ENCODE measurements at places on chromosomes 3 and 15. TPM values are rescaled to one million over a fixed set of nuclear protein-coding genes. Genes with fewer than 3 reads are reported as not detected.

- H3K27ac ChIP-seq = no peak overlapping the region
- no peaks in the 10 kb centered on the region for H3K27me3 ChIP-seq
- no peak for DNase-seq
These were observed 19.7 kb upstream of the MFGE8 start for GRCh38 chr15:88932875-88933330.

DNA sequence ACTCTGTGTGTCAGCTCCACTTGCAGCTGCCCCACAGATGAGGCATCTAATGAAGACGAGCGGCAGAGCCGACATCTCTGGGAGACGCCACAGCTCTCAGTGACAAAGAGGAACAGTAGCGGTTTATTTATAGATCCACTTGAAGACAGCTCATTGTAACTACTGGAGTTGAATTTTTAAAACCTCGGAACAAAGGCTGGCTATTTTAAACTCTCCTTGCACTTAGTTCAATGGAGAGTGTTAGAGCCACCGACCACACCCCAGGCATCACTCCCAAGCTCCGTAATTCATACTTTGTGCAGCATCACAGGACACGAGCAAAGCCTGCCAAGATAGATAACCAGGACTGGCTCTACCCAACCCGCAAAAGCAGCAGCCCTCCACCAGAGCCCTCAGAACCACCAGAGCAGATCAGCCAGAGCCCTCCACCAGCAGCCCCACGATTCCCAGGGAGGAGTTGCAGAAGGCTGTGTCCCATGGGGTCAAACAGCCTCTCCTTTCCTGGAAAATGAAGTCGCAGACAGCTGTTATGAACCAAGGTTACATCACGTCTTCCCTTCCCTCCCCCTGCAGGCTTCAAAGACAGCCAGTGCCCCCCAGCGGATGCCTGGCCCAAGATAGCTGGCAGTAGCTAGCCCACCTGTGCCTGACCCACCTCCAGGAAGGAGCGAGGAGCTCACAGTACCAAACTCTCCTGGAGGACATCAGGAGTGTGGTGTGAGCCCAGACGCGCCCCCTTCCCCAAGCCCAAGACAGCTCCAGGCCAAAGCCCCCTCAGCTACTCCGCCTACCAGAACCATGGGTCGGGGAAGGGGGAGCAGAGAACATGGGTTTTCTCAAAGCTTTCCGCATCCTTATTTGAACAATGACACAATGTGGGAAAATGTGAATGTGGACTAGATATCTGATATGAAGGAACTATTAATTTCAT lies 45.7 kb downstream of the POC1A start:
- DNase-seq = peak; percentile 18
- H3K27ac ChIP-seq = no peak overlapping the region
- no peaks in the 10 kb centered on the region for H3K27me3 ChIP-seq
- H3K4me1 ChIP-seq = peaks cover 7% of the 10 kb centered on the region
- no peak overlapping the region for H3K4me3 ChIP-seq

DNA sequence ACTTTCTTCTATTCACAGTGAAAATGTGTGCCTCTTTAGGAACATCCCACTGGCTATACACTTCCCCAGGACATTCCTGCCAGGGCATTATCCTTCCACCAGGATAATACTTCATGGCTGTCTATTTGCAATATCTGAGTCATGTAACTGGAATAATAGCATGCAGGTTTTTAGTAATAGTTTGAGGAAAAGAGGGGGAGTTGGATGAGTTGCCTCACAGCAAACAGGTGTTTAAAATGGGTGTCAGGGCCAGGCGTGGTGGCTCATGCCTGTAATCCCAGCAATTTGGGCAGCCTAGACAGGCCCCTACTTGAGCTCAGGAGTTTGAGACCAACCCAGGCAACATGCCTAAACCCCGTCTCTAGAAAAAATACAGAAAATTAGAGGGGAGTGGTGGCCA lies 585.9 kb downstream of the DIPK2A start:
- no peak overlapping the region for H3K27ac ChIP-seq
- no peak for DNase-seq
- no peak overlapping the region for H3K4me3 ChIP-seq

- H3K4me1 ChIP-seq = no peaks in the 10 kb centered on the region
- DNase-seq = no peak
- no peak overlapping the region for H3K27ac ChIP-seq
These were observed 7.4 kb upstream of the SST start for GRCh38 chr3:187677604-187678003.

- no peaks in the 10 kb centered on the region for H3K36me3 ChIP-seq
- no peak overlapping the region for H3K27ac ChIP-seq
- H3K4me1 ChIP-seq = no peaks in the 10 kb centered on the region
These were observed 22.6 kb upstream of the DUSP7 start for GRCh38 chr3:52078781-52079560.

- H3K36me3 ChIP-seq = no peaks in the 10 kb centered on the region
- no peak for DNase-seq
- H3K4me1 ChIP-seq = no peaks in the 10 kb centered on the region
- H3K27ac ChIP-seq = no peak overlapping the region
These were observed 52.7 kb downstream of the RBMS3 start for GRCh38 chr3:29333576-29333975.

GRCh38 chr3:68666429-68667136 lies 265.8 kb downstream of the TAFA4 start:
- no peaks in the 10 kb centered on the region for H3K27me3 ChIP-seq
- no peak for DNase-seq
- H3K36me3 ChIP-seq = no peaks in the 10 kb centered on the region
- H3K27ac ChIP-seq = no peak overlapping the region

- no peaks in the 10 kb centered on the region for H3K27me3 ChIP-seq
- H3K27ac ChIP-seq = no peak overlapping the region
- no peak for DNase-seq
- no peaks in the 10 kb centered on the region for H3K36me3 ChIP-seq
- H3K4me3 ChIP-seq = no peak overlapping the region
These were observed 210.7 kb upstream of the TRIM42 start for GRCh38 chr3:140467104-140467577.

- H3K36me3 ChIP-seq = no peaks in the 10 kb centered on the region
- no peaks in the 10 kb centered on the region for H3K27me3 ChIP-seq
- H3K4me3 ChIP-seq = no peak overlapping the region
- peaks cover 7% of the 10 kb centered on the region for H3K4me1 ChIP-seq
These were observed 65.8 kb downstream of the PEAK1 start for GRCh38 chr15:77354063-77354462.

GPR27 gene
- total RNA-seq = 1.8 TPM

FRMD5 gene
- 0.35 TPM for total RNA-seq

CCDC39 gene
- not detected for total RNA-seq

ADCY5 gene
- 11.8 TPM for total RNA-seq
